ENCODE measurements at places on chromosomes 2 and 18.

DNA sequence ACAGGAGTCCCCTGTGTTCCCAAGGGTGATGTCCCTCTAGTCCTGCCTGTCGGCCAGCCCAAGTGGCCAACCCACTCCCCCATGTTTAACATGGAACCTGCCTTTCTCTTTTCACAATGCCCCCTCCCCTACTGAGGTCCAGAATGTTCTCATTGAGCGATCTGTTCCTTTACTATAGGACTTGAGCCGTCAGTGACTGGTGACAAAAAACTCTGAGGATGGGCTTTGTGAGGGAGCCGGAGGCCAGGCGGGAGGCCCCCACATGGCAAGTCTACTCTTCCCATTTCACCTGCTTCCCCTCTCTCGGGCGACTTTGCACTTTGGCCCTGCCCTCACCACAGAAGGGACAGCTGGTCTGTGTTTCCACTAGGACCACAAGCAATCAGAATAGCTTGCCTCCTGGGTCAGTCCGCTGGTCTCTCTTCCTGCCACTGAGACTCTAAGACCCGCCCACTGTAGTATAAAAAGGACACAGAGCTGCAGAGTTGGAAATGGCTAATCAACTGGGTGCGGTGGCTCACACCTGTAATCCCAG, 146.5 kb upstream of the RAB12 start:
- no peak for DNase-seq

DNA sequence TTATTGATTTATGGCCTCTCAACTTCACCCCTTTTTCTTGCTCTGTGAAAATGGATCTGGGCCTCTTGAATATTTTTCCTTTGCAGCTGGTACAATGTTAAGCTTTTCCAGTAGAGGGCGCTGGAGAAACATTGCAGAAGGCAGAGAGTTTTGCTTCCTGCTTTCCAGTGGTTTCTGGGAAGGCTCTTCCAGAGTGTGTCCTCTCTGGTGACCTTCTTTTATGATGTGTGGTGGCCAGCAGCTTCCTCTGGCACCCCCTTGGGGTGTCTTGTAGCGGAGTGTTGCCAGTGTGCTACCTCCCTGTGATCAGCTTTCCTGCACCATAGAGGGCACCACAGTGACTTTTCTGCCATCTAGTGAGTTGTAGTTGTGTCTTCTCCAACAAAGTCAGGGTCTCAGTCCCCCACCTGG, 25.4 kb upstream of the MGAT5 start:
- no peak for DNase-seq

DNA sequence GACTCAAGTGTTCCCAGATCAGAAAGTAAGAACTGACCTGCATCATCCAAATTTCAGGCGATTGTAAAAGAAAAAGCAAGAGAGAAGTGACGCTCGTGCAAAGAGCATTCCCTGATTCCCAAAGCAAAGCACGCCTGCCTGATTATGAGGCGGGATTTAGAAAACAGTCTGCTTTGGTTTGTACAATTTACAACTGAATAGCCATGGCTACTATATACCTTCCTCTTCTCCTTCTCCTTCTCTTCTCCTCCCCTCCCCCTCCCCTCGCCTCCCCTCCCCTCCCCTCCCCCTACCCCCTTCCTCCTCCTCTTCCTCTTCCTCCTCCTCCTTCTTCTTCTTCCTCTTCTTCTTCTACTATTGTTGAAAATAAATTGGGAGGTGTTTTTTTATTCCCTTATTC, 782.9 kb downstream of the GALR1 start:
- no peak for DNase-seq

DNA sequence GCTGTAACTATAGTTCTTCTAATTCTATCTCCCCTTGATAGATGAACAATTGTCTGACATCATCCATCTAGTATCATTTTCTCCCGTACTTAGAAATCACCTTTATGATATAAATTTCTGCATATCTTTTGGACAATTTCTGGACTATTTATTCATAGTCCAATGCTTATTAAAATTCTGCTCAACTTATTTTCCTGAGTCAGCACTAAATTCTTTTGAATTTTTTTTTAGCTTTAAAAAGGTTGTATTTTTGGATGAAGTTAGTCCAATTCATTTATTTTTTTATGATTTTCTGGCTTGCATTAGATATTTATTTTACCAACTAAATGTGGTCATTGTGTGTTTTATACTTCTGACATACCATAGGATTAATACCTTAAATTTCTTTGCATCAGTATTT, 538.5 kb upstream of the DCC start:
- DNase-seq: no peak

DNA sequence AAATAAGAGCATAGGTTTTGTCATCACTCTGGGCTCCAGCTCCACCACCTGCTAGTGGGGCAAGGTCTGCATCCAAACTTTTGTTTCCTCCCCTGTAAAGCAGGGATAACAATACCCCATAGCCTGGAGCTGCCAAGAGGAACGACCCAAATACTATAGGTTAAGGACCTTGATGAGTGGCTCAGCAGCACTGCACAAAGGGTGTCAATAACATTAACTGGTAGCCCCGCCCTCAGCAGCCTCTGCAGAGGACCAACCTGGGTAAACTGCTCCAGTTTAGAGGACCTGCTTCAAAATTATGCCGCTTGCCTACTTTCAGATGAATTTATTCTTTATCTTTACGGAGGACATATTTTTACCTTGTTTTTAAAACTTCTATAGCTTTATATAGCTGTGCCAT, 65.8 kb upstream of the RIOK3 start:
- no peak for DNase-seq

DNA sequence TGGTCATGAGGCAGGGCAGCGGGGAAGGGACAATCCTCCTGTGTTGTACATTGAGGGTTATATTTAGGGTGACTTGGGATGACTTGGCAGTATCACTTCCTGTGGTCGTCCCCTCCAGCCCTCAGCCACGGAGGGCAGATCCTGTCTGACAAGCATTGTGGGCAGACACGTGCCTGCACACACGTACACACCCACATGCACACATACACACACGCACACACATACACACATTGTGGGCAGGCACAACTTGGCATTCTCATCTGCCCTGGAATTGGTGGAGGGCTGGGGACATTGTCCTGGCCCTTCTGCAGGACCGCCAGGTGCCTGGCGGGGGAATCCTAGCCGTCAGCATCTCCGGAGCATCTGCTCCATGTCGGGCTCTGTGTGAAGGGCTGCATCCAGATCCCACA, 47.6 kb downstream of the ODC1 start:
- DNase-seq: peak; percentile 78

All from CD4-positive, alpha-beta T cell treated with Interleukin-15 for 1 hour (primary cell).